ENCODE measurements at places on chromosomes 11 and 22.
A peak's percentile ranks its signal among the peaks of the same experiment; 100 is the strongest.

DNA sequence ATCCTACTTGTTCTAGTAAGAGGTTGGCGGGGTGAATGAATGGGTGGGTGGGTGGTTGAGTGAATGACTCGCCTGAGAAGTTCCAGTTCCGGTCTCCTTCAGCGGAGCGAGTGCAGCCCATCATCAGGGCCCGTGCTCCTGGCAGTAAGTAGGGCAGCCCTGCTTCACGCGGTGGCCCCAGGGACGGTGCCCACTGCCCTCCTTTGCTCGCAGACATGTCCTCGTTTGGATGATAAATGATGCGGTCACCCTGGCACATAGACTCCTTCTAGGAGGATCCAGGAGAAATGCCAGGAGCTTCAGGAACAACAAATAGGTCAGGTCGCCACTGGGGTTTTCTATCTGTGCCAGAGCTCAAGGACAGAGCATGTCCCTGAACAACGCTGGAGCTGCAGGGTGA is 370.8 kb downstream of the CTTN start:
- no peak for DNase-seq

GRCh38 chr11:64206457-64207255 is at the start of gene FERMT3:
Gene FERMT3, plus strand, starts transcription at chr11:64206721. Its CDS starts 644 bp downstream, at chr11:64207365.
- DNase-seq, result no peak

- peak; percentile 73 for DNase-seq
These were observed 835 bp upstream of the RHOD start for GRCh38 chr11:67055812-67056211.

- no peak for DNase-seq
These were observed 118.2 kb downstream of the FAR1 start for GRCh38 chr11:13786688-13787087.

DNA sequence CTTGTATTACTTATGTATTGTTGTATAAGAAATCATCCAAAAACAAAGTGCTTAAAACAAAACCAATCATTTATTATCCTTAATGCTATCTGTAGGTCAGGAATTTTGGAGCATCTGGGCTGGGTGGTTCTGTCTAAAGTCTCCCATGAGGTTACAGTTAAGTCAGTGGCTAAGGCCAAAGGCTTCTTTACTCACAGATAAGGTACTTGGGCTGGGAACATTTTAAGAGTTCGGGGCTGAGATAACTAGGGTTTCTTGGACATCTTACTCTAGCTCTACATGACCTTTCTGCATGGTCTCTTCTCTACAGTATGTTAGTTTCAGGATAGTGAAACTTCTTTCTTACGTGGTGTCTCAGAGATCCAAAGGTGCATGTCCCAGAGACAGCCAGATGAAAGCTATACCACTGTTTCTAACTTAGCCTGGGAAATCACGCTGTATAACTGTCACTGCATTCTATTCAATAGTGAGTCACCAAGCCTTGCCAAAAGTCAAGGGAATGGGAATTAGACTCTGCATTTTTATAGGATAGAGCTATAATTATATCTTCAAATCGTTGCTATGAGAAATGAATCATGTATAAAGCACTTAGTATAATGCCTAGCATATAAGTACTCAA is 29.6 kb downstream of the SOX6 start:
- DNase-seq, result no peak

GRCh38 chr11:94768602-94769541 is 716 bp downstream of the AMOTL1 start:
- no peak for DNase-seq

GRCh38 chr11:33237039-33237597 is 20.1 kb upstream of the HIPK3 start:
- no peak for DNase-seq

GRCh38 chr11:1263010-1263409 is 40.1 kb downstream of the MUC5B start:
- no peak for DNase-seq

DNA sequence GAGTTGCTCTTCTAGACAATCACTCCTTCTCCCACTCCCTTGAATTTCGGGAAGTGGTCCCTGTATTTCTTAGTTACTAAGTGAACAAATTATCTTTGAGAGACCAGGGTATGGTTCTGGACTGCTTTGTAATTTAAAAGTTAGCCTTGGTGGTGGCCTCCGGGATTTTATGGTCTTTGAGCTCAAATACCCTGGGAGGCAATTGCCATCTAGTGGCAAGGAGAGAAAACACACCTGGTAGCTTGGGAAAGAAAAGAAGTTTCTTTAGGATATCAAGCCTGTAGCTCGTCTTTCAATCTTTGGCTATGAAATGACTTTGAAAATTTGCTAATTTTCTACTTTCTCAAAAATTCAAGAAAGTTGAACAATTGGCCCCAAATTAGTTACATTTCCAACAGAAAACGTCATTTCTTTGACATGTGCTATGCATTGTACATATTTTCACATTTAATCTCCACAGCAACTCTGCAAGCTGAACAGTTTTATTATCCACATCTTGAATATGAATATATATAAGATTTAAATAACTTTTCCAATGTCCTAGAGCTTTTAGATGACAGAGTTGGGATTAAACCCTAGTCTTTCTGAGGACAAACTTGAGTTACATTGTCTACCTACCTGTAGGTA is 39.1 kb downstream of the MMP27 start:
- DNase-seq, result no peak

DNA sequence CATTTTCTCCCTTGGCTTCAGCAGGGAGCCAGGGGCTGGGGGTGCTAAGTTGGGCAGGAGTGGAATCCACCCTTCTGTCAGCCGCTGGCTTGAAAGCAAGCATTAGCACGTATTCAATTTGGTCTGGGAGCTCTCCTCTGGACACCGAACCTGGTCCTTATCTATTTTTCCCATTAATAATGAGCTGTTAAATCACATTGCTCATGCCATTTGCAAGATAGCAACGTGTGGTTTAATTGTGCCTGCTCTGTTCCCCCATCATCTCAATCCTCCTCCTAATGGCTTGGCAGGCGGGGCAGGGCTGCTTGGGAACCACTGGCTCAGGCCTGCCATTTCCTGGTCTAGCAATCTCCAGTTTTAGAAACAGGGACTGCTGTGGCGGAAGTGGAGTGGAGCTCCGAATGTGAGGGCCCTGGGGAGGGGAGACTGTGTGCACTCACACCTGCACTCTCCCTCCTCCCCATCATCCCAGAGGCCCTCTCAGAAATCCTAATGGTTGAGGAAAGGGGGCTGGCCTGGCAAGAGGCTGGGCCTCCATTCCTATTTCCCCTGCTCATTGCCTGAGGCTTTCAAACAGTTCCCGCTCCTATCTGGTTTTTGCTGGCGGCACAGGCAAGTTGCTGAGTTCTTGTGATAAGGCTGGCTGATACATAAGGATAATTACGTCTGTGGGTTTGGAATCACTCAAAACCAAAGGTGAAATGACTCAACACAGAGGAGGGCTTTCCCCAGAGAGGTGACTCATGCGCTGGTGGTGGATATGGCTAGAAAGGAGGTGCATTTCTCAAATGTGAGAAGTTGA is 201.2 kb upstream of the E2F8 start:
- DNase-seq, result peak; percentile 84

- no peak for DNase-seq
These were observed 39.4 kb downstream of the GNB1L start for GRCh38 chr22:19815093-19815822.

- no peak for DNase-seq
These were observed 18.3 kb downstream of the PRR5L start for GRCh38 chr11:36314434-36314767.

DNA sequence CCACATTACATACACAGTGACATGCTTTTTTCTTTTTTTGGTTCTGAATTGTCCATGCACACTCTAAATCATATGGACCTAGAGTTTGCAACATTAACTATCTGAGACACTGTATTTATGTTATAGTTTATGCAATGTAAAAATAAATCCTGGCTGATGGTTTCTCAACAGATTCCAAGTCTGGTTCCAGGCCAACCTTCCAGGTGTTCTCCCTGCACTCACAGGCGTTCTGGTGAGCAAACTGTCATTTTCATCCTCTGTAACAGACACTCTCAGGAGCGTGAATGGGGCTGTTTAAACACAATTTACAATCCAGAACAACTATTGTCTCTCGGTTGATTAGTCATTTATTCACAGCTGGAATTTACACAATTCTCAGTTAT is 36.5 kb upstream of the ANKK1 start:
- DNase-seq, result no peak

DNA sequence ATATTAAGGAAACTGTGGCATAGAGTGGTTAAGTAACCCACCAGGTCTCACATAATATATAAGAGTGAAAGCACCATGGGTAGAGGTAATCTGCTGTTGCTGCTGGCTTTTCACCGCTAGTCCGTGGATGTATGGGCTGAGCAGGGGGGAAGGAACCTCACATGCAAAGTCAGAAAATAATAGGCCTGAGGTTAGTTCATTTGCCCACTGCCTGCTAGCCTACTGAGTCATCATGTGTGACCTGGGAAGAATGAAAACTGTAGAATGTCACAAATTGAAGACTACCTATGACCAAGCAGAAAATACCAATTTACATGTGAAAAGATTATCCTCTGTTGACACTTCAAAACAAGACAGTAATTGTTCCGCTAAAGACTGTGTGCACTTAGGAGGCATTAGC is 560.1 kb upstream of the FAT3 start:
- no peak for DNase-seq

DNA sequence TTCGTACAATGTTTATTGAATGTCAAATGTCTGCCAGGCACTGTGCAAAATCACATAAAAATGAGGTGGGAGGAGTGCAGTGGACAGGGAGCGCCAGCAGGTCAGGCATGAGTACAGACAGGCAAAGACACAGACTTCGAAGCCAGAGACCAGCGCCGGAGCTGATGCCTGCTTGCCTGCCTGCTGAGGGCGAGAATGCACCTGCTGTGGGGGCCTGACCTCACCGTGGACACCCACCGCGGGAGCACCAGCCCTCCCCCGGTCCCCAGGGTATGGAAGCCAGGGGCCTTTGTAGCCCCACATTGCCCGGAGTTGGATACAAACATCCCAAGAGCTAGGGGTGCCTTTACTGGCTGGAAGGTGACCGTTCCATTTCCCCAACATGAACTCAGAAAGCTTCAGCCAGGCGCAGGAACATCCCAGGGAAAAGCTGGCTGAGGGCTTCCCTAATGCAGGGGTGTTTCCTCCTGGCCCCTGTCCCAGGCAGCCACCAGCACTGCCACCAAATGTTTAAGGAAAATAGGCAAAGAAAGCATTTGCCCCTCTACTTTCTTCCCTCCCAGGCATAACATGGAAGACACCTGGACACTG is 17.9 kb downstream of the IFITM10 start:
- no peak for DNase-seq

DNA sequence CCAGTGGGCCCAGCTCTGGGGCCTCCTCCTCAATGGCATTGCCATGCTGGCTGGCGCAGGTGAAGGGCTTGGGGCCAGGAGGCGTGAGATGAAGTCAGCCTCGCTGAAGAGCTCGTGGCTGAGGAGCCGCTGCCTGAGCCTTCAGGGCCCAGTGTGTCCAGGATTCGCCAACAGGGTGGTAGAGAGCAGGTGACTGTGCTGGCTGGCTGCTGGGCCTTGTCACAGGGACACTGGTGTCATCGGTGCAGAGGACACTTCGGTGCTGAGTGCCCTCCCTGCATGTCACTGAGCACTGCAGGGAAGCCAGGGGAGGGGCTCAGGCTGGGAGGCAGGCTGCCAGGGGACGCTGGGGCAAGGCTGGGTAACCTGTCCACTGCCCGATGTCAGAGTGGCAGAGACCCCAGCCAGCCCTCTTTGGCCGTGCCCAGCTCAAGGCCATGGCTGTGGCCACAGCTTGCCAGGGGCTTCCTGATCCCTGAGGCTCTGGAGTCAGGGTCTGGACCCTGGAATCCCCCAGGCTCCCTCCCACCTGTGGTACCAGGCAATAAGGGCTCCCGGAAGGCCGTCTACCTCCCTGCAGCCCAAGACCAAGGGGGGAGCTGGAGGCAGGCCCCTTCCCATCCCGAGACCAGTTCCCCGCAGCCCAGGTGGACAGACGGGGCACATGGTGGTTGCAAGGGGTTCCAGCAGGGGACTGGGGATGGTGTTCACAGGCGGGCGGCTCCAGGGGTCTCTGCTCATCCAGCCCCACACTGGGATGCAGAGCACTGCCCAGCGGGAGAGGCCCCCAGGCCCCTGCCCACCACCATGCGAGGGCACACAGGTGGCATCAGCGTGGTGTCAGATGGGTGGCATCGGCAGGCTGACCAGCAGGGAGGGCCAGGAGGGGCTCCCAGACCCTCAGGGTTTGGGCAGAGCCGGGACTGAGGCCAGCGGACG is 63.9 kb downstream of the ARFGAP3 start:
- DNase-seq, result no peak

GRCh38 chr11:127564810-127565209 is 564.2 kb upstream of the KIRREL3 start:
- no peak for DNase-seq

- DNase-seq, result no peak
These were observed 59.3 kb upstream of the CTTN start for GRCh38 chr11:70339066-70339465.

DNA sequence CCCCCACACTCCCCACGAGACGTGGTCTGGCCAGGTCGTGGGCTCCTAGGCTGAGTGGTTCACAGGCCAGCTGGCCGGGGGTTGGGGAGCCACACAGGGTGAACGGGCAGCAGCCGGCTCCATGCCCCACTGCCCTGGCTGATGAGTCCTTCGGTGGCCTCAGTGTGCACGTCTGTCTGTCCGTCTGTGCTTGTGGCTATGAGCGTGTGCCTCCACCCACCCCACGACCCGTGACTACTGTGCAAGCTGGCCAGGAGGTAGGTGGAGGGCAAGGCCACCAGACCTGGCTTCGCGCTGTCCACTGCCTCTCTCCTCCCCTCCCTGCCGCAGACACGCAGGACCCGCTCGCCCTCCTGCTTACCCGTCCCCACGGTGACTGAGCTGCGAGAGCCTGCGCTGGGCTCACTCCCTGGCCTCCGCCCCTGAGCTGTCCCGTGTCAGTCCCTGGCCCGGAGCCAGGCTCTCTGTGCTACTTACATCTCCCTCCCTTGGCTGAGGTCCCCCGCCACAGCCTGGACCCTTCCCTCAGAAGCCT is 14.1 kb downstream of the CSDC2 start:
- no peak for DNase-seq

GRCh38 chr11:16874275-16874975 is 136.0 kb downstream of the C11orf58 start:
- no peak for DNase-seq

- DNase-seq, result no peak
These were observed 1545.8 kb upstream of the RAG2 start for GRCh38 chr11:38143852-38144251.

- DNase-seq, result no peak
These were observed 5.3 kb downstream of the RNH1 start for GRCh38 chr11:501683-502287.

DNA sequence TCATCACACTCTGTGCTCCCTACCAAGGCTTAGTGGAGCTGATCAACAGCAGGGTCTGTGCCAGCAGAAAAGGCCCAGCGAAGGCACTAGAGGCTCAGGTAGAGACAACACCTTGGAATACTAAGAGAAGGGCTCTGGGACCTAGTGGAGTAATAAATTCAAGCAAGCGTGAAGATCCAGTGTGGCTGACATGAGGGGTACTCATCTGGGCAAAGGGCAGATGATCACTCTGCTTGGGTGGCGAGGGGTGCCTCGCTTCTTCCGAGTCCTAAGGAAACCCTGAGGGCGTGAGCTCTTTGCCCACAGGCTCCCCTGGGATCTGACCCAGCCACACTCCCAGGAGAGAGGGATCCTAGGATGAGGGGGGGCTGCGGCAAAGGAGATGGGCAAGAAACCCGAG is 3.5 kb upstream of the TPBGL start:
- DNase-seq, result no peak

- DNase-seq, result no peak
These were observed at the start of gene LRRN4CL for GRCh38 chr11:62689421-62690183. Gene LRRN4CL, minus strand, starts transcription at chr11:62689530. Its CDS starts 1,022 bp downstream, at chr11:62688508.

Measured in epithelial cell of prostate (primary cell).